ENCODE measurements at places on chromosomes 16 and 17.

- DNase-seq: no peak
Measured at GRCh38 chr16:66701516-66701915, 5.0 kb upstream of the CMTM4 start.

DNA sequence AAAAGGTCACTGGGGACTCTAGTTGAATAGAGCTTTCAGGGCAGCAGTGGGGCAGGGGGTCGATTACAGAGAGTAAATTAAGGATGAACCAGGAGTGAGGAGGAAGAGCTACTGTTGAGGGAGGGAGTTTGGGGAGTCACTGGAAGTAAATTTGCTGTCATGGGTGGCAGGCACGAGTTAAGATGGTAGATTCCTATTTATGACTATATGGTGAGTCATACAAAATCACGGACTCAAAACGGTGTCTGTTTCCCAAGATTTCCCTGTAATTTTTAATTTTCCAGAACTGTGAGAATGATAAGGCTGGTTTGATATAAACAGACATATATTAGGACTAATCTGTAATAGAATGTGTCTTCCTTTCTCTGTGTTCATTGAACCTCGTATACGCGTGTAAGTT, 287.6 kb upstream of the GOT2 start:
- DNase-seq: no peak

DNA sequence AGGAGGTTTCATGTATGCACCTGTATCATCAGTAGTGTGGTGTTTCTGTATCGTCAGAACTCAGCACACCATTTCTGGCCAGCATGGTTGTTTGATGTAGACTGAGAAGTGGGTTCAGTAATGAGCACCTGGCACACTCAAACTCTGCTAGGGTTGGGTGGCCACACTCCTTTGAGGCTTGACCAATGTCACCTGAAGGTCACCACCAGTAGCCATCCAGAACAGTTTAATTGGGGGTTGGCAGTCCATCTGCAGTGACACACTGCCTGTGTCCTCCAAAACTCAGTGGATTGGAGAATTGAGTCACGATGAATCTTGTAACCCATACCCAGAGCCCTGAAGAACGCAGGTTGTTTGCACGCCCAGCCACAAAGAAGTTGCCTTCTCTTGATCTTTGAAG, 86.8 kb upstream of the HSBP1 start:
- no peak for DNase-seq

DNA sequence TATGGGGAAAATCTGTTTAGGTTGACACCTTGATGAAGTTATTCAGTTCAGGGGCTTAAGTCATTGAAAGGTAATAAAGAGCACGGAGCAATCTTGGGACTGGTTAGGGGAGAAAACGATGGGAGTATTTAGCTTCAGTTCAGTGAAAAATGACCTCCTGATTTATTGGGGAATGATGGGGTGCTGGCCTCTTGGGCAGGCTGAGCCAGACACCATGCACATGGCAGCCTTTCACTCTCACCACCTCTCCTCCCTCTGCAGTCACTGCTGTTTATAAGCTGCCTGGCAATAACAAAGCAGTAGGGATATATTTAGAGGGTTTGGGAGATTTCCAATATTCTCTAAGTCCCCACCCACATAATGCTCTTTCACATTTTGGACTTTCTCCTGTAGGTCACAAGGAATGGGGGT, 140.5 kb upstream of the HS3ST2 start:
- DNase-seq: no peak

GRCh38 chr16:76210157-76210556, 67.0 kb upstream of the CNTNAP4 start:
- no peak for DNase-seq

DNA sequence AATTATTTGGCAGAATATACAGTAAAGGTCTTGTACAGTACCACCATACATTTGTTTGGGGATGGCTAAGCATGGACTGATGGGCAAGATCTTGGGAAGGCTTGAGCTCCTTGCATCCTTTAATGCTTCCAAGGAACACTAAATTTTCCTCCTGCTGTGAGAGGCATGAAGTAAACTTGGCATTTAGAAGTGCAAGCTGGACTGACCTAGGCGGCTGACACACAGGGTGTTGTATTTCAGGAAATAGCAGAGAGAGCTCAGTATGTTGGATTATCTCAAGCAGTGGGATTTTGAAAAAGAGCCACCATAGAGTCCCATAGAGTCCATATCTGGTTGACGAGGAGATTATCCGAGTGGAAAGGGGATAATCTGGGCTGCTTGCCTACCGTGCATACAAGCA, 2137.1 kb downstream of the TP53TG3F start:
- DNase-seq: no peak

DNA sequence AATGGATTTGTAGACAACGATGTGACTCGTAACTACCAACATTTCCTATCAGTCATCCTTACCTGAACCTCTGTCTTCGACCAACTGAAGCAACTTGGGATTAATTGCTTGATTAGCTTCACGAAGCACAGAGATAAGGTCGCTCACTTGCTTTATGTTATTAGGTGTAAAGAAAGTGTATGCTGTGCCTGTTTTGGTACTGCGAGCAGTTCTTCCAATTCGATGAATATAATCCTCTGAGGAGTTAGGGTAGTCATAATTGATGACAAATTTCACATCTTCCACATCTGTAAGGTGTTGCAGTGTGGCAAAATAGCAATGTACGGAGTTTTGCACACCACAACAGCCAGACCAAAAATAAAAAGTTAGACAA, 3.6 kb upstream of the POLG2 start:
- DNase-seq: no peak

DNA sequence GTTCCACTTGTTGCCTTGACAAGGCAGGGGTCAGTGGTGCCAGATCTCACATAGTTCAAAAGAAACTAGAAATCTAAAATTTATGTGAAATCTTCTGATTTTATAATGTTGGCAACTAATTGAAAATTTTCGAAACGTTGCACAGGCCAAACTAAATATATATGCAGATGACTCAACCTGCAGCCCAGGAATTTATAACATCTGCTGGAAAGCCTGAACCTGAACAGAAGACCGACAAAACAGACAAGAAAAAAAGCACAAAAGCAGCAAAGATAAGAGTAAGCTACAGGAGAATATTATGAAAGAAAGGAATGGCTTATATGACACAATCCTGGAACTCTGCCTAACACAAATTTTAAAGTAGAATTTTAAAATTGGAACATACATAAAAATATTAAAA, 207.6 kb downstream of the CEP112 start:
- no peak for DNase-seq

Measured in AML-193 (cell line).